ENCODE measurements at places on chromosomes 1 and 21.

DNA sequence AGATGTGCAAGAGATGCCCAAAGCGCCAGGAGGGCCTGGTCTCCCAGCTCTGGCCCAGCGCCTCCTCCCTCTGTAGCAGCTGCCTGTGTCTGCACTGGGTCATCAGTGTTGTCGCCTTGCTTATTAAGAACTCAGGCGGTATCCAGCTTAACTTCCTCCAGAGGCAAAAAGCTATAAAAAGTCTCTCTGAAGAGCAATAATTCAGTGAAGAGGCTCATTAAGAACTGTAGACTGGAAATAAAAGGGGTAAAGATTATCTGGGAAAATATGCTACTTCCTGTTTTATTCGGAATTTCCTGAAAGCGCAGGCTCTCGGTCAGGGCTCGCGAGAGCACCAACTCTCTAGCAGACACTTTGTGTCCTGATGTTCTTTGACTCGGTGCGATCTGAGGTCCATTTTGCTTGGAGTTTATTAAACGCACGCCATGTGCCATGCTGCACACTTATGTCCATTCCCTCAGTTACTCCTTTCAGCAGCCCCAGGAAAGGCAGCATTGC is 70.4 kb downstream of the MRPS6 start:
- no peak for DNase-seq

- no peak for DNase-seq
Measured at GRCh38 chr1:68953311-68953710, 456.4 kb upstream of the DEPDC1 start.

GRCh38 chr1:27539901-27540861 is 50.2 kb upstream of the WASF2 start:
- no peak for DNase-seq

GRCh38 chr1:84541679-84542078 is 32.6 kb downstream of the CTBS start:
- DNase-seq: no peak

- DNase-seq: peak; percentile 81
Measured at GRCh38 chr1:31937300-31938183, 626 bp downstream of the PTP4A2 start.

Measured in activated CD4-positive, alpha-beta T cell treated with anti-CD3 and anti-CD28 coated beads, Interleukin-2, amount 50 U/mL, for 4 hours (primary cell).